Activated gamma-delta T cell treated with Interleukin-2 at 50 U/mL for 16 hours (primary cell): ENCODE measurements at places on chromosomes 7 and 10.

- no peak for DNase-seq
Measured at GRCh38 chr7:36937754-36938563, 213.7 kb upstream of the AOAH start.

DNA sequence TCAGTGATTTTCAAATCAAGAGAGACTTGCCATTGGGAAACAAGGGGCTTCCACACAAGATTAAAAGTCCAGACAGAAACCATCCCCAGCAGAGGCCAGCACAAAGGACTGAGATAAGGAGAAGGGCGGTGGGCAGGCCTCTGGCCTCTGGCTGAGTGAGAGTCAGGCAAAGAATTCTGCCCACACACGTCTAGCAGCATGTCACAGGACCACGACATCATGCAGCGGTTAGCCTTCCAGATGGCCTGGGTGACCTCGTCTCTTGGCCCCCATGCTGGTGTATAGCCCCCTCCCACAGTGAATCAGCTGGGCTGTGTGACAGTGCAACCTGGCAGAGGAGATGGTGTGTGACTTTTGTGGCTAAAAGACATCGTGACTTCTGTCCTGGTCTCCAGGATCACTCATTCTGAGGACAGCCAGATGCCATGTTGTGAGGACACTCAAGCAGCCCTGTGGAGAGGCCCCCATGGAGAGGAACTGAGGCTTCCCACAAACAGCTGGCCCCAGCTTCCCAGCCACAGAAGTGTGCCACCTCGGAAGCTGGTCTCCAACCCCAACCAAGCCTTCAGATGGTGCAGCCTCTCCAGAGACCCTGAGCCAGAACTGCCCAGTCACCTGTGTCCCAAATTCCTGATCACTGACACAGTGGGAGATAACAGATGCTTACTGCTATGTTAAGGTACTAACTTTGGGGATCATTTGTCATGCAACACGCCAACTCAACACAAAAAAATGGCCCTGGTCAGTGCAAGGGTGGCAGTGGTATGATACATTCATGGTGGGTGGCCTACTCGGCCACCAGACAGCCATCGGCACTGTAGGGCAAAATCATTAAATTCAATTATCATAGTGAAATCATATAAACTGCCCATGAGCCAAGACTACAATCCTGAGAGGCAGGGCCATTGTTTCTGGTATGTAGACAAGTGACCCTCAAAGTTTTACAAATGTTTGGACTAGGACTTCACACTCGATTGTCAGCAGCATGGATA is 73.2 kb downstream of the TNS3 start:
- DNase-seq: no peak

DNA sequence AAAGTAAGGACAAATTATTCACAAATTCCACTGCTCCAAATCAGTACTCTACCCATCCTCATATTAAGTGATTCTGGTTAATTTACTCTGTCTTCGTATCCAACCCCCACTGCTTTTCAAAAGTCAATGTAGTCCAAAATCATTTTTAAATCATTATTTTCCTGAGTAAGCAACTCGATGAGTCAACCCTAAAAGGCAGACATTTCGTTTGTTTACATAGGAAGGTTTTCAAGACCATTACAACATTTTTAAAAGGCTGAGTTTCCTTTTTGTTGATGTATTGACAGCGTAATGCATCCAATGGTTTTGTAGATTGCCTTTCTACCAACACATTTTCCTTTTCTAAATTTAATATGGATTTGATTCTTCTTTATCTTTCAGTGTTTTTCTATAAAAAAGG is 523.0 kb upstream of the ANKRD30A start:
- DNase-seq: no peak

GRCh38 chr10:15419279-15419874 is 48.3 kb upstream of the FAM171A1 start:
- DNase-seq: peak; percentile 14

GRCh38 chr10:1662438-1663025 is 74.8 kb downstream of the ADARB2 start:
- DNase-seq: no peak

- no peak for DNase-seq
Measured at GRCh38 chr7:150965273-150965830, 12.8 kb downstream of the KCNH2 start.

- no peak for DNase-seq
Measured at GRCh38 chr10:104582602-104582951, 58.5 kb upstream of the SORCS3 start.

GRCh38 chr7:154332811-154333580 is 280.8 kb downstream of the DPP6 start:
- DNase-seq: no peak

DNA sequence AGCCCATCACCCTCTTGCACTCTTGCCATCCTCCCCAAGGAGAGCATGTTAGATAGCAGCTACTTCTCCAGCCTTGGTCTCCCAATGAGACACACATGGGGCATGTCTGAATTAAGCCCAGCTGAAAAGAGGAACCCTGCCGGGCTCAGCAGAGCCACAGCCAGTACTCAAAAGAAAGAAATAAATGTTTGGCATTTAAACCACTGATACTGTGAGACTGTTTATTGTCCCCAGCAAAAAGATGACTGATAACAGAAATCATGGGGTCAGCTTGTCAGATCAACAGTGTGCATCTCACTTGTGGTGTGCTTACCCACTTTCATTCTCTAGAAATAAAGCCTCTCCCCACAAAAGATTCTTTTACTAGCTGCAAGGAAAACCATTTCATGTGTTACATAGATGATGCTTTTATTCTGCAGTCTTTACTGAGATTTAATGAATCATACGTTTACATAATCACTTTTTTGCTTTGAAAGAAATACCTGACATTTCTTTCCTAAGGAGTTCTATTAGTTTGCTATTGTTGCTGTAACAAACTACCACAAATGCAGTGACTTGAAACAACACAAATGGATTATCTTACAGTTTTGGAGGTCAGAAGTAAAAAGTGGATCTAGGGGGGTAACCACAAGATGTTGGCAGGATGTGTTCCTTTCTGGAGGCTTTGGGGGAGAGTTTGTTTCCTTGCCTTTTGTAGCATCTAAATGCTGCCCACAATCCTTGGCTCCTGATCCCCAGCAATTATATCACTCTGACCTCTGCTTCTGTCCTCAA is 20.9 kb downstream of the ANKRD7 start:
- DNase-seq: no peak

DNA sequence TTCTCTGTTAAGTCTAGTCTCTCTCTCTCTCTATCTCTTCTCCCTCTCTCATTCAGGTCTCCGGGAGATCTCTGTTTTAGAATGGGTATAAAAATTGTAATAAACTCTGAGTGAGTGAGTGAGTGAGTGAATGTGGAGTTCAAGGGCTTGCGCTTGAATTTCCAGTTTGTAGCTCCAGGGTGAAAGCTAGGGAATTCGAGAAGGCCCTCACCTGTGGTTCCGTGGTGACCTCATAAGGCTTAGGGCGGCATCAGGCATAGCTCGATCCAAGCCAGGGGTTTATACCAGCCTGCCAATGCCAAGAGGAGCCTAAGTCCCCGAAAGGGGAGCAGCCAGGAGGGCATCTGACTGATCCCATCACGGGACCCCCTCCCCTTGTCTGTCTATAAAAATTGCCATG is 456 bp downstream of the AKR1B15 start:
- no peak for DNase-seq

- no peak for DNase-seq
Measured at GRCh38 chr7:133433165-133433812, 180.4 kb downstream of the EXOC4 start.

- no peak for DNase-seq
Measured at GRCh38 chr7:130491841-130492522, at the start of gene MEST. Gene MEST (plus strand): TSS chr7:130492085. CDS start chr7:130492314, 229 bp downstream.

- DNase-seq: no peak
Measured at GRCh38 chr7:16028636-16029035, 342.2 kb upstream of the MEOX2 start.

DNA sequence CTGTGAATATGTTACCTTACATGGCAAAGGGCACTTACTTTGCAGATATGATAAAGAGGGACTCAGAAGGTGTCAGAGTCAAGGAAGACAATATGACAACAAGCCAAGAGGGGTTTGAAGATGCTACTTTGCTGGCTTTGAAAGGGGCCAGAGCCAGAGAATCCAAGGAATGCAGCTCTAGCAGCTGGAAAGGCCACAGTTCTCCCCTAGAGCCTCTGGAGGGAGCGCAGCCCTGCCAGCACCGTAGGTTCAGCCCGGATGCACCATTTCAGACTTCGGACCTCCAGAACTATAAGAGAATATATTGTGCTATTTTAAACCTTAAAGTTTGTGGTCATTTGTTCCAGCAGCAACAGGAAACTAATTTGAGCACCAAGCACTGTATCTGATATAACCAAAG is 32.9 kb upstream of the WDR11 start:
- no peak for DNase-seq

DNA sequence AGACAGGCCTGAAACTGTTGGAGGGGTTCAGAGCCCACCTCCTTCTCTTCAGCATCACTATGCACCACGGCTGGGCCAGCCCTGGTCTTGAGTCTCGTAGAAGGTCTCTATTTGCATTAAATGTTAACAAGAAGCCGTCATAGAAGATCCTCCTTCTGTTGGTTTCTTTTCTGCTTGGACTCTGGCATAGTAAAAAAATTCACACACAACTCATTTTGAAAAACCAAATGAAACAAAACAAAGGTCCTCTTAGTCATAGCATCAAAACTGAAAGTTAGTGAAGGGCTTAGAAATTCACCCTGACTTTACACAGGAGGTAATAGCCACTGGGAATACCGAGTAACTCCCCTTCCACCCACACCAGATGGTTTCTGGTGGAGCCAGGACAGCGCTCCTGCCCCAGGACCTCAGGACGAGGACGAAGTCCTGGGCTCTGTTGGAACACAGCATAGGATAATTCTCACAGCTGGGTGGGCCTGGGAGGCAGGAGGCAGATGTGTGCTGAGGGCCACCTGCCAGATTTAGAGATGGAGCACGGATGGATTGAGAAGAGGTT is 248.4 kb upstream of the KLF6 start:
- DNase-seq: no peak

GRCh38 chr7:110119883-110120581 is 970.9 kb upstream of the LRRN3 start:
- no peak for DNase-seq

DNA sequence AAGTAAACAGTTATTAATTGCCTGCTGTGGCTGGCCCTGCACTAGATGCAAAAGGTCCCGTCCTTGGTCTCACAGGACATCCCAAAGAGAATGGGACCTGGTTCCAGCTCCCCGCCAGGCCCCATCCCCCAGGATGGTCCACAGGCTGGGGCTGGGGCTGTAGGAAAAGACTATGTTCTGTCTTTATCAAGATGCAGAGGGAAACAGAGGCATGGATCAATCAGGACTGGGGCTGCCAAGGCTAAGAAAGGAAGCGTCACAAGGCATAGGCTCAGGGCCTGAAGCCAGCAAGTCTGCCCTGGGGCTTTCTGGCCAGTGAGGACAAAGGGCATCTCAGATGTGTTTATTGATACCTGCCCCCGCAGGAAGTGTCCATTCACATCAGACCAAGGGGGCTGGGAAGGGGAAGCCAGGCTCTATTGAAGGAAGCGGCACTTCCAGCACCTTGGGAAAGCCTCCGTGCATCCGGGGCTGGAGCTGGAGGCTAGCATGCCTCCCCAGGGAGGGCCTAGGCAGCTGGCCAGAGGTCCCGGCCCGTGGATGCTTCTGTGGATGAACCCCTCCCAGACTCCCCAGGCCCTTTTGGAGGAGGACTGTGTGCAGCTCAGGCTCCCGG is 5.8 kb downstream of the VSIR start:
- no peak for DNase-seq

GRCh38 chr7:27154901-27155815 is 1.3 kb downstream of the HOXA7 start:
- DNase-seq: no peak

GRCh38 chr7:67346126-67346525 is 349.5 kb downstream of the TYW1 start:
- no peak for DNase-seq

DNA sequence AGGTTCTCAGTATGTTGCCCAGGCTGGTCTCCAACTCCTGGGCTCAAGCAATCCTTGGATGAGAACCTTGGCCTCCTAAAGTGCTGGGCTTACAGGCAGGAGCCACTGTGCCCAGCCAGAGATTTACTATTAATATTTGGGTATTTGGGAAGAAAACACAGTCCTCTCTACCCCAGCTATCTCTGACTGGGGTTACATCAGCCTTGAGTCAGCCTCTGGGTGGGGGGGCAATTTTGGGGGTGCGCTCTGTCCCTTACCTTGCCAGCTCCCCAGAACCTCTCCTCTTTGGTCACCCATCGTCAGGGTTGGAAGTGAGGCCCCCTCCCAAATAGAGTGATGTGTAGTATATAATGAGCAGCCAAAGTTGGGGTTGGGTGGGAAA is 1.8 kb downstream of the MLXIPL start:
- DNase-seq: no peak

DNA sequence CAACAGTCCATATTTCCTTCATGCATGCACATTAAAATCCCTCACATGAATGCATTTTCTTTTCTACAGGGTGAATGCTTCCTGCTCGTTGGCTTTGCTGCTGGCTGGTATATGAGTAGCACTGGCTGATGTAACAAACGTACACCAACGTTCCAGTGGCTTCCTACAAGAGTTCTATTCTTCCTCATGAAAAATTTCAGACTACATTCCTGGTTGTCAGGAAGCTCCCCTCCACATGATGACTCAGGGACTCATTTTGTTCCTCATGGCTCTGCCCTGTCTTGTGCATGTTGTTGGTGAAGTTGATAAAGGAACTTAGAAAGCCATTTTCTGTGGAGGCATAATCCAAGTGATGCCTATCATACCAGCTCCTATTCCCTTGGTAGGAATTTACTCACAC is 470.7 kb upstream of the KLF6 start:
- DNase-seq: no peak

DNA sequence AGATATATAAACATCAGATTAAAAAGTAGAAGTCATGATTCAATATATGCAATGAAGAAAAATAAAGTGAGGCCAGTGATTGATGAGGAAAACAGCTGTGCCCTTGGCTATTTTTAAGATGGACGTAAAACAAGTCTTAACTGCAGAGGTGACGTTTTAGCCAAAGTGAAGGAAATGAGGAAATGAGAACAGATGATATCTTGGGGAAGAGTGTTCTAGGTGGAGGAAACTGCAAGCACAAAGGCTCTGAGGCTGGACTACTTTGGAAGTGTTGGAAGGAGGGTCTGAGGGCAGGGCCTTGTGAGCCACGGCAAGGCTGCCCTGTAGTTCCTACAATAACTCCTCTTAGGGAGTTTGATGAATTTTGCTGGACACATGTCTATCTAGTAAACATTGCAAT is 140.5 kb upstream of the AKR1E2 start:
- DNase-seq: no peak

GRCh38 chr7:105622106-105622731 is 40.9 kb upstream of the EFCAB10 start:
- DNase-seq: no peak

- no peak for DNase-seq
Measured at GRCh38 chr7:22597844-22598243, 97.9 kb upstream of the STEAP1B start.

- DNase-seq: no peak
Measured at GRCh38 chr7:151453326-151453791, 13.4 kb upstream of the CRYGN start.
